ENCODE measurements at places on chromosomes 2 and 18.

DNA sequence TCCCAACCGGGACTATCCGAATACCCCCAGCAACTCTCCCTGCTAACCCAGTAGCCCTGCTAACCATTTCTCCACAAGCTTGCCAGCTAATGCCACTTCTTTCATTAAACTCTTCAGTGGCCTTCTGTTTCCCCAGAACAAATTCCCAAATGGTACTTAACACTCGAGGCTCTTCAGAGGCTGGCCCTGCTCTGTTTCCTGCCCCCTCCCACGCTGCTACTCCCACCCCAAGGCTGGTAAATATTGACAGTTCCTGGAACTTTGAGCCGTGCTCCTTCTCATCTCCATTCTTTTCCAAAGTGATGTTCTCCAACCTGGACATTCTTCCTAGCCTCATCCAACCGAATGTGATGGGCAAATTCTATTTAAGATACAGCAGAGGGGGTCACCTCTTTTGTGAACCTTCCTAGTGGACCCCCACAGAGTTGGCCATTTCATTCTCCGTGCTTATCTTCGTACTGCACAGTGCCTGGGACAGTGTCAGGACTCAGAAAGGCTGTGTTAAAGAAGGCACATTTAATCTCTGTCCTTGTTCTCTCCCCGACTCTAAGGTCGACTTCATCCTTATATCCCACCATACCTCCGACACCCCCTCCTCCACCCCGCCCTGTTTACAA, 3.2 kb upstream of the KIDINS220 start:
- peak; percentile 42 for DNase-seq

DNA sequence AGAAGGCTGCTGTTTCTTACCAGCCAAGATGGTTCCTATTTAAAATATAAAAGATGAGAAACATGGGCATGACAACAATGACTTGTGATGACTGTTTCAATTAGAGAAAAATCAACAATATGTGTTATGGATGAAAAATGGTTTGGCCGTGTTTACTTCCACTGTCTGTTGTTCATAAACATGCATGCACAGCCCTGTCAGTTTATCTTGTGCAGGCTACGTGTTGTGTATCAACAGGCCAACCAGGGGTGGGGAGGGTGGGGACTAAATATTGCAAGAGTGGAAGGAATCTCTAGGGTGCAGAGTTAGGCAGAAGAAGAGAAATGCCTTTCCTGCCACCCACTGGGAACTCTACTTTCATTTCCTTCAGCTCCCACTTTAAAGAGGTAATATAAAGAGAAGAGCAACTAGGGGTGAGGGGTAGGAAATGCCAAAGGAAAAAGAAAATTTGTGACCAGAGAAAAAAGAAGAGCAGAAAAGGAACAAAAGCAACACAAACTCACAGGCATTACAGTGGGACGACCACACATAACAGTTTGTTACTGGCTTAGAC, 116.8 kb upstream of the MEIS1 start:
- DNase-seq: no peak

- no peak for DNase-seq
Measured at GRCh38 chr2:9392898-9393765, 30.2 kb downstream of the ITGB1BP1 start.

- no peak for DNase-seq
Measured at GRCh38 chr2:6103372-6103771, 411.2 kb downstream of the SOX11 start.

DNA sequence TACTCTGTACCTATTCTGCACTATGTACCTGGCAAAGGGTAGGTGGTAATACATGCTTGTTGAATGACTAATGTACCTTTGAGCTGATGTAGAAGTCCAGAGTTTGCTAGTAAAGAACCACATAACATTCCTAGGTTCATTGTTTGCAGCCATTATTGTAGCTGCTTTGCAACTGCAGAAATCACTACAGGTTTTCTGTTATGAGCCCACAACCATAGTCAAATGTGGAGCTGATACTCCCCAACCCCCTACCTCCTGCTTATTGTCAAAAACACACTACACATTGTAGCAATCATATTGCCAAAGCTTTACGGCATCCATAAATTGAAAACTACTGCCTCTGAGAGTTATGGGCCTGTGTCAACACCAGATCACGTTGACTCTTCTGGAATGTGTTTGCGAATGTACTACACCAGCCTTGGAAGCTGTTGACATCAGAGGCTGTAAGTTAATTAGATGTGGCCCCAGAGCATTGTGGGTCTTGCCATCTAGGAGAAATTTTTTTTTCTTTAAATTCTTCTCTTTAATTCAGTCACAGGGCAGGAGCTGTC, 187.0 kb downstream of the AGPS start:
- no peak for DNase-seq

DNA sequence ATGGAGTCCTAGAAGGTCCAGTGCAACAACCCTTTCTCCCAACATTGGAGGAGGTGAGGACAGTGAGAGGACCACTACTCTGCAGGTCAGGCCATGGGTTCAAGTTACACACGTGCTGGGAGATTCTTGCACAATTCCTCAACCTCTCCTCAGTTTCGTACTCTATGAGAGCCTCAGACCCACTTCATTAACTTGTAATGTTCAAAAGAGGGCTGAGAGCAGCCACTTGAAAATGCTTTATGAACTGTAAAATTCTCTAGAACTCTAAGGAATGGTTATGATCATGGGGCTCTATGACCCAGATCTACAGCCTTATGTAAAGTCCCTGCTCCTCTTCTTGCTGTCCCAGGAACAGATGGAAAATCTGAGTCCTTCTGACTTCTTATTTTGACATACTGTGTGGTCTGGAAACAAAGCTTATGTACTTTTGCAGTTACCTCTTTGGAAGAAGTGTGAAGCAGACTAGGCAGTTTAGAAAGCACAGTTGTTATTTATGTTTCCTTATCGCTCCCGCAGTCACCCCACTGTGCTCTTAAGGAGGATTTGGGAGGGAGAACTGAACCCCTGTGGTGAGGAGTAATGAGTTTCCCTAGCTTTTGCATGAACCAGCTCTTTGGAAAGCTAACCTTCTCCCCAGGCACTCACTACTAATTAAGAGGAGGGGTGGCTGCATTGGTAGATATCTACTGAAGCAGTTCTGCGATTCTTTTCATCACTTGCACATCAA, 296.6 kb downstream of the LRRTM1 start:
- DNase-seq: peak; percentile 16
